ENCODE measurements at places on chromosomes 1 and 21. TPM values are rescaled to one million over a fixed set of nuclear protein-coding genes. Genes with fewer than 3 reads are reported as not detected.

CHML gene
- total RNA-seq: 16.8 TPM

CCDC181 gene
- 0.32 TPM for total RNA-seq

RCSD1 gene
- 14.8 TPM for total RNA-seq

OR2L13 gene
- not detected for total RNA-seq

NAV1 gene
- total RNA-seq: 34.1 TPM
